ENCODE measurements at places on chromosomes 6 and 20.

- DNase-seq, result no peak
These were observed 855.2 kb upstream of the ADGRB3 start for GRCh38 chr6:67779876-67780275.

DNA sequence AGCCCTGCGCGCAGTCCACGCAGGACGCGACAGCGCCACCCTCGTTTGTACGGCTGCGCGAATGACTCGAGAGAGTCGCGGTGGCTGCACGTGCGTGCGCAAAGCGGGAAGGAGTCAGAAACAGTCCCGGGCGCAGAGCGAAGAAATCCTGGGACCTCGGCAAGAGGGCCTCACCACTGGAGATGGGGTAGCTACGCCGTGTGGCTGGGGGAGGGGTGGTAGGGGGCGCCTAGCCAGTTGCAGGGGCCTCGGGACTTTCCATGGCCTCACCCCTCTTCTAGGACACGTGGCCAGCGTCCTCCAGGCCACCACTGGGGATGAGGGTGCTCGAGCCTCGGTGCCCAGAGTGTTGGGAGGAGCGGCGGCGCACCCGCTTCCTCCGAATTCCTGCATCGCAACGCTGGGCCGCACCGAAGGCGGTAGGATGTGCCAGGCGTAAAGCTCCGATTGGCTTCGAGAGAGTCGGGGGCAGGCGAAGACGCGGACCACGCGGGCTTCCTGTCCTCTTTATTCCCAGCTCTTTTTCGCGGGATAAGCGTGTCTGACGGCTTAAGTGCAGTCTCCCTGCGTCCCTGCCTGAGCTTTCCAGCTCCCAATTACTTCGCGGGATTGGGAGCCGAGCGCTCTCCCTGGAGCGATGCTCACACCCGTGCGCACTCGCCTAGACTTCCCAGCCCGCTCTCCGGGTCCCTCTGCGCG is 38.7 kb downstream of the NCR2 start:
- peak; percentile 20 for DNase-seq

- DNase-seq, result no peak
These were observed at the start of gene SLC32A1 for GRCh38 chr20:38723848-38724625. TSS of gene SLC32A1 (plus strand) at chr20:38724486. CDS start at chr20:38724725, 239 bp downstream.

DNA sequence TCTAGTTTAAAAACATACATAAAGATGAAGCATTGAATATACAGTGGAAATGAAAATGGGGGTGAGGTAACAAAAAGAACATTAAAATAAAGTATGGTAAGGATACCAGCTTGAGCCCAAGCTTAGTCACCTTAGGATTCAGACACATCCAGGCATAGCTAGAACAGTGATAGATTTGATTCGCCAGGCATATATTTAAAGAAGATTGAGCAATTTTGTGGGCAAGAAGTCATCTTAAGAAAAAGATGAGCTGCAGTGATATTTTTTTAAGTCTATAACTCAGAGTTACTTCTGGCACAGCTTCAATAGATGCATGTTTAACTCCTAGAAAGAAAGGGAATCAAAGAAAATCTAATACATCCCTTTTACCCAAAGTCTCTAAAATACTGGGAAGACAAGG is 97.9 kb downstream of the BMP5 start:
- DNase-seq, result no peak

- DNase-seq, result no peak
These were observed at the start of gene RAET1E for GRCh38 chr6:149897855-149898744. TSS of gene RAET1E (minus strand) at chr6:149898113. CDS start at chr6:149890901, 7,212 bp downstream.

- DNase-seq, result no peak
These were observed 11.5 kb upstream of the TMEM244 start for GRCh38 chr6:129872586-129872985.
